ENCODE measurements at places on chromosomes 2 and 18. TPM values are rescaled to one million over a fixed set of nuclear protein-coding genes. Genes with fewer than 3 reads are reported as not detected.

The SKOR2 gene
- polyA plus RNA-seq = not detected

The ARHGEF33 gene
- 2.4 TPM for polyA plus RNA-seq

The ESCO1 gene
- 8.7 TPM for polyA plus RNA-seq

The EHD3 gene
- 45.3 TPM for polyA plus RNA-seq

The C2orf81 gene
- polyA plus RNA-seq = 8.8 TPM

The ZC3H15 gene
- polyA plus RNA-seq = 51.5 TPM

DNA sequence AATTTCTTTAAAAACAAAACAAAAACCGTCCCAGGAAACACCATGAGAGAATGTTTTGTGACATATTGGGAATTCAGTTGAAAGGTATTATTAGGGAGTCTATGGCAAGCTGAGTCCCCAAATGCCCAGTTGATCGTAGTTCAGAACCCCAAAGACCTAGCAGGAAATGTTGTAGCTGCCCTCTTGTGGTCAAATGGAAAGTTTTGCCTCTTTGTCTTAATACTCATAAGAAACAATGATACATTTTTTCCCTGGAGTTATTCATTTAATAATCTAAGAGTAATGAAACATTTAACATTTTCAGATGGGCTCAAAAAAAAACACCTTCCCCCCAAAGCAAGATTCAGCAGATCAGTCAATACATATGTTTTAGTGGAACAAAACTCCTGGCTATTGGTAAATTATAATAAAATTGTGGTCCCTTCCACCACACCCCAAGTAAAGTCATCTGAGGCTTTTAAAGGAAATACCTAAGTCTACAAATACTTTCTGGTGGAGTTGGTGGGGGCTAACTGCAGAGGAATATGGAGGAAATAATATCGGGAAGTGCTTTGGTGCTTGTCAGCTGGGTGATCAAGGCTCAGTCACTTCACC is 37.8 kb upstream of the EFEMP1 start:
- DNase-seq = no peak

- no peak for DNase-seq
Observed at GRCh38 chr2:42886921-42887320, 94.5 kb upstream of the HAAO start.

- DNase-seq = no peak
Observed at GRCh38 chr2:239569401-239570090, 168.7 kb upstream of the HDAC4 start.

DNA sequence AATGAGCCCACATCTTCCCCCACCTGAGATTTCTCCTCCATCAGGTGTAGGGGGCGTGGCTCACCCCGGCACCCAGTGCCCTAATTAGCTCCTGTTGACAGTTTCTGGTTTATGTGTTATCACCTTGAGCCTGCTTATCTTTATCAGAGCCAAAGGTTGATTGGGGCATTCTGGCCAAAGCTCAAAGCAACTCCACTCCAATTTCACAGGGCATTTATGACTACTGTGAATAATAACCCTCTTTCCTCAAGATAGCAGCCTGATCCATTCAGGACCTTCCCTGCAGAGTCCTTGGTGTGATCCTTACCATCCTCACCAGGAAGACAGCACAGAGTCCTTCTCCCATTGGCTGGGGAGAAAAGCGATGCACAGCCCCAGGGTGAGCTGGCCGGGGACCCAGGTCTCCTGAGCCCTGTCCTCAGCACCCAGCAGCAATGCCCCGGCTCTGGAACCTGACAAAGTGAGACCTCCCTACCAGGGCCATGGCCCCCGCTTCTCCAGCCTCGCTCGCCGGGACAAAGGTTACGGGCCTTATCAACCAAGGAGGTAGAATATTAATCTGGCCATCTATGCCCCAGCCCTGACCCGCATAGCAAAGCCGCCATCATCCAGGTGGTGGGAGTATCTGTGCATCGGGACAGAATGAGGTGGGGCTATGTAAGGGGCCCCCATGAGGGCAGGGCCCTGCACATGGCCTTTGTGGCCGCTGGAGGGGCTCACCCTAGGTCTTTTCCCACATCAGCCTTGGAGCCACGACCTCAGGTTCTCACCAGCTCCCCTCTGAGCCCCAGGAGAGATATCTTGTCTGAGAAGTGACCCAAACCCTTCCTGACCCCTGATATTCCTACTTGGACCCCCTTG is 64.5 kb downstream of the ZFP36L2 start:
- no peak for DNase-seq

DNA sequence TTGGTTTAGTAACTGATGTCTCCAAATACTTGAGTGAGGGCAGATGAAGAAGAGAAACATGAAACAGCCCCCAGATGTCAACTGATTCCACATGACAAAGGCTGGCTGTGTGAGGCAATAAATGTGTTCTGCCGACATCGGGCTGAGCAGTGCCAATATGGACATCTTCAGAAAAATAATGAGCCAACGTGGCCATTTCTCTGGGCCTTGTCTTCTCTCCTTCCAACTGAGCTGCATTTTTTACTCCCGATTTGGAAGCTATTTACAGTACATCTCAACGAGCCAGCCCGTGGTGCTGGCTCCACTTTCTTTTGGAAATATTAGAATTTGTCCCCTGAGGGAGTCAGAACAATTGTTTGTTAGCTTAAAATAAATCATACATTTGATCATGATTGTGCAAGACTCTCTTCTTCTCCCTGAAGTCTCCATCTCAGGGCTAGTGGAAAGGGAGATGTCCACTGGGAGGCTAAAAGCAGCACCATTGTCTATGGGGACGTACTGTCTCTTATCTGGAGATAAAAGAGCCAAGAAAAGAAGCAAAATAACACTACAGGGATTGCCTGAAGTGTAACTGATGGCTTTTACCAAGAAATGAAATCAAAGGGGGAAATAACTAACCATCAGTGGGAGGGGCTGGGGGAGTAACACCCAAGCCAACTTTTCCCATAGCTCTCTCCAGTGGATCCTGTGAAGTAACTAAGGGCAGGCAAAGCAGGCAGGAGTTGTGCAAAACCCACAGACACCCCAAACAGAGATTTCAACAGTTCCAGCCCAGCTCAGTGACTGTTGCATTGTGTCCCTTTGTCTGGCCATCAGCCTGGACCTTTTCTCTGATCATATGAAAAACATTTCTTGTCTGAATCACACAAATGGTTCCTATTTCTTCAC is 114.8 kb downstream of the RDH14 start:
- no peak for DNase-seq

GRCh38 chr2:175999283-175999819 is 2.7 kb downstream of the LNPK start:
- DNase-seq = no peak
